Activated CD4-positive, CD25-positive, alpha-beta regulatory T cell treated with anti-CD3 and anti-CD28 coated beads, Interleukin-2, amount 50 U/mL, for 72 hours (primary cell): ENCODE measurements at places on chromosomes 3 and 15.

- DNase-seq = no peak
Observed at GRCh38 chr3:150725548-150725947, 21.8 kb upstream of the ERICH6 start.

GRCh38 chr3:127790882-127791183 lies 31.5 kb downstream of the MGLL start:
- DNase-seq = no peak

GRCh38 chr3:115062412-115062956 lies 84.6 kb downstream of the ZBTB20 start:
- DNase-seq = no peak

DNA sequence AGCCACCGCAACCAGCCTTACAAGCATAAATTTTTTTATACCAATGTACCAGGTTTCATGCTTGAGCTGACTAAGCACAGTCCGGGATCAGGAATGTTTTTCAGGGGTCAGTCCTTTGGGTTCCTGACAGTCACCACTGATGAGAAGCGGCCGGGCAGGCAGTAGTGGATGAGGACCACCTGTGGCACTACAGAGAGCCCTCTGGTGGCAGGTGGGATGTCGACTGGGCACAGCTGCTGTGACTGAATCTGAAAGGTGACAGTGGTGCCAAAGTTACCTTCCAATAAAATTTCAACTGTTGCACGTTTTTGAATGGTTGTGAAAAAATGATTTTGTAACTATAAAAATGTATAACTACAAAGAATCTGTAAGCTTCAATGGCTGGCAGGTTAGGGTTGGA lies 34.0 kb downstream of the TPRA1 start:
- DNase-seq = no peak

DNA sequence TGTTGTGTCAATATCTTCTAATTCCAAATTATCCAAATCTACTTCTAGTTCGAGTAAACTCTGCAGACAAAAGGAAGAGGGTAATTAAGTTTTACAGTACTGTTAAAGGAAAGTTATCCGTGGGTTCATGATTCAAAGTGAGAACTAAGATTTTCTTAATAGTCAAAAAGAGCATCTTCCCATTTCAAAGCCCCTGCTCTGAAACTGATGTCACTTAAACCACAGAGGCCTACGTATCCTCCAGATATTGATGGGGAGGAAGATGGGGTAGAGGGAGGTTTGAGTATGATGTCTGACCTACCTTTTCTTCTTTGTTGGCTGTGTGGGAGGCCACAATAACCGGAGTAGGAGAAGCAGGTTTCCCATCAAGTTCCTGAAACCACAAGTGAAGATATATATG lies 14.1 kb downstream of the MRPS22 start:
- no peak for DNase-seq

DNA sequence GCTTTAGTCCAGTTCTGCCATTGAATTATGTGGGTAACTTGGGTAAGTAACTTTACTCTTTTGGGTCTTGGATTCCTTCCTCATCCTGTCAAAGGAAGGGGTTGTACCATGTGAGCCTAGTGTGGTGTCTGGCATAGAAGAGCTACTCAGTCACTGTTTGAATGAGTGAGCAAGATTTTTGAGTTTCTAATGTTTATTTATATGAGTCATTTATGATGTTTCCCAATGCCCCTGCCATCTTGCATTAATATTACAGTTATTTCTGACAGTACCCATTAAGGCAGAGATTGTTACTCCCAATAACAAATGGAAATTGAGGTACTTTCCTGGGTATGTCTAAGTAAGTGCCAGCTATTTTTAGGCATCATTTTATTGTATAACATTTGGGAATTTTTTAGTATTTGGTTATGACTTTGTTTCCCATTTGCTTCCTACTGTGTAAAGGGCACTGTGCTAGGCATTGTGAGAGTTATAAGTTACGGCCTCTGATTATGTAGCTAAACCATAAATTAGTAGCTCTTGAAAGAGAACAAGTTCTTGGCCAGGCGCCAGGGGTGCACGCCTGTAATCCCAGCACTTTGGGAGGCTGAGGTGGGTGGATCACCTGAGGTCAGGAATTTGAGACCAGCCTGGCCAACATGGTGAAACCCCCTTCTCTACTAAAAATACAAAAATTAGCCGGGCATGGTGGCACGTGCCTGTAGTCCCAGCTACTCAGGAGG lies 23.5 kb downstream of the NR1D2 start:
- DNase-seq = no peak

DNA sequence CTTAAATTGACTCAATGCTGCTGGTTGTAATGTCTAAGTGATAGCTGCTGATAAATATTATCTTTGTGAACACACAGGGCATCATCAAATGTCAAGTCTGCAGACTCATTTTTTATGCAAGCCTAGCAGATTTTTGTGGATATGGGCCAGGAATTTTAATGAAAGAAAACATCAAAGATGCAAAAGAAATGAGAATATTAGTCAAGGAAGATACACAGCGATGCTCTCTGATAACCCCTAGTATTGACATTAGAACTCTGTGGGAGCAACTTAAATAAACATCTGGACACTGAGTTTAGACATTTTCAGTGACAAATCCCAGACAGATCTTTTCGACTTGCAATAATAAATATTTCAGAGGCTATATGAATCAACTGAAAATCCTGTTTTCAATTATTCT lies 28.3 kb downstream of the POLR2M start:
- no peak for DNase-seq

GRCh38 chr3:9250236-9250635 lies 790 bp upstream of the SRGAP3 start:
- DNase-seq = no peak

DNA sequence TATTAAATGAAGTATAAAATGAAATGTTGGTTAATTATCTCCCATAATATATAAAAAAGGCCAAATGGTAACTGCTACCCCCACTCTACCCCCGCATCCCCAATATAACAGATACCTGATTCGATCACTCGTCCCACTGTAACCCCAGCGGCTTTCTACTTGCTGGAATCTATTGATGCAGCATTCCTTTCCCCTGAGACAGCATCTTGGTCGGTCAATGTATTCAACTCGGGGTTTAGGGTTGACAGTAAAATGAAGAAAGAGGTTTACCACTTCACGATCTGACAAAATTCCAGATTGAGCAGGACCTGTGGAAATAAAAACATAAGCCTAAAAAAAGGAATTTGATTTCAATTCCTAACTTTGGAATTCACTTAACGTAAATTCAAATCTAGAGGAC lies 18.6 kb upstream of the C15orf40 start:
- DNase-seq = no peak

DNA sequence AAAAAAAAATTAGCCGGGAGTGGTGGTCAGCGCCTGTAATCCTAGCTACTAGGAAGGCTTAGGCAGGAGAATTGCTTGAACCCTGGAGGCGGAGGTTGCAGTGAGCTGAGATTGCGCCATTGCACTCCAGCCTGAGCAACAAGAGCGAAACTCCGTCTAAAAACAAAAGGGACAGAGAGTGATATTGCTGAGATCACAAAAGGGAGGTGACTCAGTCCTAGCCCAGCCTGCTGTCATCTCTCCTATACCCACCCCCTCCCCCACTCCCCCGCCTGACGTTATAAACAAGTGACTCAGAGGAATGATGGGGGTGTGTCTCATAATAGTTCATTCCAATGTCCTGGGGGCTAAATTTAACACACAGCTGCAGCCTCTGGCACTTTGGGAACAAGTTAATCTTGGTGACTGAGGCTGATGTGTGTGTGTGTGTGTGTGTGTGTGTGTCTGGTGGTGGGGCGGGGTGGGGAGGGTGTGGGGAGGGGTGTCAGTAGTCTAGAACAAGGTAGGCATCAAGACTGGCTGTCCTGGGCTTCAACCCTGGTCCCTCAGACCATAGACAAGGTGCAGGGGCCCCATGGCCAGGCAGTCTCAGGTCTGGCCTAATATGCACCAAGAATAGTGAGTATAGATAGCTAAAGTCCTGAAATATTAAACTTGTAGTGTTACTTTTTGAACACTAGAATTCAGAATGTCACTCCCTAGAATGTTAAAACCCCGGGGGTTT lies 1.3 kb upstream of the KLHL40 start:
- DNase-seq = no peak

DNA sequence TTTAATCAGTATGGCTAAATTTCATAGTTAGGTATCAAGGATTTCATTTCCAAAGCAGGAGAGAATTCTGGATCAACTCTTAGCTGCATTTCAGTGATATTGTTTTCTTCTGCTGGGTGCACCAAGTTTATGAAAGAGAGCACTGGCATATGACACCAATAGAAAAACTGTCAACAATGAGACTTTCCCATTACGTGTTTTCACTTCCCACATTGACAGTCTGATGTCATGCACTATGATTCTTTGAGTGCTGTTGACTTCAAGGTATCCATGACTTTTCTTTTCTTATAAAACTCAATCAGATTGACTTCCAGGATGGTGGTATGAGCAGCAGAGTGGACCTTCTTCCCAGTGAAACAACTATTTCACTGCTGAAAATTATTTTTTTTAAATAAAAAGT lies 476.1 kb downstream of the EDEM1 start:
- DNase-seq = no peak

DNA sequence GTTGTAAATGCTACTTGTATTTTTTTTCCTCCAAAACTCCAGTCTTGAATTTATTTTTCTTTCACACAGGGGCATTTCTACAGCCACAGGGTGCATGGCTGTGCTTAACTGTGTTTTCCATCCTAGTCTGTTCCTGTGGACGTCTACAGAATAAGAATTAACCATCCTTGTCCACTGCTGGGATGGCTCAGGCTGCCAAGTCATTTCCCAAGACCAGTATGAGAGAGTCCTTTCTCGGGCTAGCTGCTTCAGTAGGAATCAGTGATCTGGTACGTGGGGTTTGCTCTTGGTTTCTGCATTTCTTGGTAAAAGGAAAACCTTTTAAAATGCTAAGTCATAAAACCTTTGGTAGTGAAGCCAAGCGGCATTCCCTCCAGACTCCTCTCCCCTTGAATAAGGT lies 29.8 kb downstream of the CHDH start:
- DNase-seq = no peak

DNA sequence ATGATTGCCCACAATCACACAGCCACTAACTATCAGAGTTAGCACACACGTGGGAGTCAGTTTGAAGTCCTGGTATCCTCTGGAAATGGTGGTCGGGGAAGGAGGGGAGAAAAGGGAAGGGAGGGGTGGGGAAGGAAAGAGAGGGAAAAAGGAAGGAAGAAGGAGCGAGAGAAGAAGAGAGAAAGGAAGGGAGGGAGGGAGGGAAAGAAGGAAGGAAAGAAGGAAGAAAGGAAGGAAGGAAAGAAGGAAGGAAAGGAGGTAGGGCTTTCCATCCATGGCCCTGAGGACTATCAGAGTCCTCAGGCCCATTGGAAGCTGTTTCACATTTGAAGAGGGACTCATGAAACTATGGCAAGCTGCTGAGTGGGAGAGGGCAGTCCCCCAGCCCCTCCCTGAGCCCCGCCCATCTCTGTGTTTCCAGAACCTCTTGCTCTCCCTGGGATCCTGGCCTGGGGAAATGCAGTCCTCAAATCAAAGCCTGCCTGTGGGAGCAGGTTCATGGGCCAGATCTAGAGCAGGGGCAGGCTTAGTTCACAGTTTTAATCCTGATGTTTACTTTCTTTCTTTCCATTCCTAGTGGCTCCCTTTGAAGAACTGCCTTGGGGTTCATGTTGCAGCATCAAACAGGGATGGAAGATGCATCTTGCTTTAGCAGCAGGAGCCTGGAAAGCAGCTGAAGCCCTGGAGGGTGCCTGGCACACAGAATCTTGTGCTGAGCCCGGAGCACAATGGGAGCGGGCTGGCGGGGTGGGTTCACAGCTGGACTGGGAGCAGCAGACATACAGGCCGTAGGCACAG lies 66.1 kb upstream of the GLCE start:
- DNase-seq = no peak

DNA sequence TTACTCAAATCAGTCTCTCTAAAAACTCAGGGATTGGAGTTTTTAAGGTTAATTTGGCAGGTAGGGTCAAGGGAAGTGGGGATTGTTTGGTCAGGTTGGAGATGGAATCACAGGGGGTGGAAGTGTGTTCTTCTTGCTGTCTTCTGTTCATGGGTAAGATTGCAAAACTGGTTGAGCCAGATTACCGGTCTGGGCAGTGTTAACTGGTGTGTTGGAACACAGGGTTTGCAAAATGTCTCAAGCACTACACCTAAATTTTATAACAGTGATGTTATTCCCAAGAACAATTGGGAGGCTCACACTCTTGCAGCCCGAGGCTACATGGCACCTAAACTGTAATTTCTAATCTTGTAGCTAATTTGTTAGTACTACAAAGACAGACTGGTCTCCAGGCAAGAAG lies 425.4 kb downstream of the PLOD2 start:
- no peak for DNase-seq

DNA sequence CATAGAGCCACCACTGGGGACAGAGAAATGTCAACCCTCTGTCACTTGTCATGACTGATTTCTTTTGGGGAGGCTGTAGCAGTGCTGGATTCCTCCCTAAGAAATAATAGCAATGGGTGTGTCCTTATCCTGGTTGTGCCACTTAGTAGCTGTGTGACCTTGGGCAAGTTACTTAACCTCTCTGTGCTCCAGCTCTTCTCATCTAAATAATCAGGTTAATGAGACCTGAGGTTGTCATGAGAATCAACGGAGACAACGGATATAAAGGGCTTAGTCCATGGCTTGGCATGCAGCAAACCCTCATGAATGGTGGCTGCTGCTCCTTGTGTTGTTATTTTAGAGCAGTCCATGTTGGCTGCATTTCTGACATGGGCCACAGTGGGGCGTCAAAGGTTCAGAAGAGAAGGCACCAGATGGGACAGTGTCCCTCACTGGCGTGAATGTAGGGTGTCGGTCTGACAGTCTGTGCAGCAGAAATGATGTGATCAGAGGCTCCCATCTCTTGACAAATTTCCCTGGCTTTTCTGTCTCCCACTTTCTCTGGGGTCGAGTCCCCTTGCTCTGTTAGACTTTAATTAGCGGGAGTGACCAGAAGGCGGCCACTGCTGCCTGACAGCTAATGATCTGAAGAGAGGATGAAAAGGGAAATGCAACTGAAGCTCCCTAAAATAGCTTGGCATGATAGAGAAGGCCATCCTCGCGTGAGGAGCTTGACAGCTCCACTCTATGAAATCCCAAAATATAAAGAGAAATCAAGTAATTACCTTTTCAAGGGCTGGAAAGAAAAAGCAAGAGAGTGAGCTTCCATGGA lies 209.4 kb downstream of the CADPS start:
- DNase-seq = no peak

DNA sequence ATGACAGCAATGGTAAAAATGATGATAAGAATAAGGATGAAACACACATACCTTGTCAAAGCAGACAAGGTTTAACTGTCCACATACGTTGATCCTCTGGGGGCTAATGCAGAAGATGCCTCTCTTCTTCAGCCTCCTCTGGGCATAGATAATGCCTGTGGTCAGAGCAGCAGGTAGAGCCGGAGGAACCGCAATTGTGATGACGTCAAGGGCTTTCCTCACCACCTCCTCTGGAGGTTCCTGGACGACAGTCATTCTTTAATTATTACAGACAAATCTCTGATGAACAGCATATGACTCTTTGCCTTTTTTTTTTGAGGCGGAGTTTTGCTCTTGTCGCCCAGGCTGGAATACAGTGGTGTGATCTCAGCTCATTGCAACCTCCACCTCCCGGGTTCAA lies 86.3 kb upstream of the ATP13A5 start:
- no peak for DNase-seq

GRCh38 chr3:24968036-24968435 lies 460.0 kb upstream of the RARB start:
- DNase-seq = no peak
